ENCODE measurements at places on chromosomes 16 and 17.

DNA sequence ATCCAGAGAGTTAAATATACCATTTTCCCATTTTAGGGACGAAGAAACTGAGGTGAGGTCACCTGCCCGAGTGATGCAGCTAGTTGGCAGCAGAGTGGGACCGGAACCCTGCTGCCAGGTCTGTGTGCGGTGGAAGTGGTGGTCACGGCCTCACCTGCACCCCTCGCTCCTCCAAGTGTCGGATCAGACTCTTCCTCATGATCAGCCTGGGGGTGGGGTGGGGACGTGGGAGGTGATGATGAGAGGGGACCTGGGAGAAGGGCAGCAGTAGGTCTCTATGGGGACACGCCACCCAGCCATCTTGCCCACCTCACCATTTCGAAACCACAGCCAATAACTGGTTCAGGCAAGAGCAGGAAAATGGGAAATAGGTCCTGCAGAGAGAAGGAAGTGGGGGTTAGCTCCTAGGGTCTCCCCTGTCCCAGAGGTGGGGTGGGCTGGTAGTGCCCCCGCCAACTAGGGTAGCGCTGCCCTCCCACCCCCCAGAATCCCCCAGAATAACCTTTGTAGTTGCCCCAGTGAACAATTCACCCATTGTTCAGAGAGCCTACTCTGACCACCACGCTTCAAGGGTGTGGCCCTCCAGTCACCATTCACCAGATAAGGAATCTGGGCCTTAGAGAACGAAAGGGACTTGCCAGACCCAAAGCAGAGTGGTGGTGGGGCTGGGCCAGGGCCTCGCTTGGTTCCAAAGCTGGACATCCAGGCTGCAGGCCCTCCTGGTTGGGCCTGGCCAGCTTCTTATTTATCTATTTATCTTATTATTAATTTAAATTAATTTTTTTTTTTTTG is 5.1 kb downstream of the GDPD3 start:
- no peak for DNase-seq

GRCh38 chr16:67988675-67989074 is 8.4 kb upstream of the DPEP3 start:
- DNase-seq: no peak

GRCh38 chr16:11170696-11171447 is 85.1 kb downstream of the SOCS1 start:
- no peak for DNase-seq

- no peak for DNase-seq
These were observed 3.7 kb downstream of the VAMP2 start for GRCh38 chr17:8159032-8159400.

- no peak for DNase-seq
These were observed 439.2 kb downstream of the CDH13 start for GRCh38 chr16:83066011-83066410.

DNA sequence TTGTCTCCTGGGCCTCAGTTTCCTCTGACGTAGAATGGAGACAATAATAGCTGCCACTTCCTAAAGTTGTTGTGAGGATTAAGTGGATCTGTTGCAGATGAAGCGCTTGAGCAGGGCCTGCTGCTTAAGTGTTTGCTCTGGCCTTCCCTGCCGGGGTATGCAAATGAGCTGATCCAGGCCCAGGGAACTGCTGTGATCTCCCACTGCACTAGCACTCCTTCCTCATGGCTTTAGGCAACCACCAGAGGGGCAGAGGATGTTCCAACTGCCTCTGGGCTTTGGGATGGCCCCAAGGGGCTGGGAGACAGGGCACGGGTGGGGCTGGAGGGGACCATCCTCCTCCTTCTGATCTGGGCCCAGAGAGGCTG is 6.2 kb downstream of the SBK1 start:
- no peak for DNase-seq

DNA sequence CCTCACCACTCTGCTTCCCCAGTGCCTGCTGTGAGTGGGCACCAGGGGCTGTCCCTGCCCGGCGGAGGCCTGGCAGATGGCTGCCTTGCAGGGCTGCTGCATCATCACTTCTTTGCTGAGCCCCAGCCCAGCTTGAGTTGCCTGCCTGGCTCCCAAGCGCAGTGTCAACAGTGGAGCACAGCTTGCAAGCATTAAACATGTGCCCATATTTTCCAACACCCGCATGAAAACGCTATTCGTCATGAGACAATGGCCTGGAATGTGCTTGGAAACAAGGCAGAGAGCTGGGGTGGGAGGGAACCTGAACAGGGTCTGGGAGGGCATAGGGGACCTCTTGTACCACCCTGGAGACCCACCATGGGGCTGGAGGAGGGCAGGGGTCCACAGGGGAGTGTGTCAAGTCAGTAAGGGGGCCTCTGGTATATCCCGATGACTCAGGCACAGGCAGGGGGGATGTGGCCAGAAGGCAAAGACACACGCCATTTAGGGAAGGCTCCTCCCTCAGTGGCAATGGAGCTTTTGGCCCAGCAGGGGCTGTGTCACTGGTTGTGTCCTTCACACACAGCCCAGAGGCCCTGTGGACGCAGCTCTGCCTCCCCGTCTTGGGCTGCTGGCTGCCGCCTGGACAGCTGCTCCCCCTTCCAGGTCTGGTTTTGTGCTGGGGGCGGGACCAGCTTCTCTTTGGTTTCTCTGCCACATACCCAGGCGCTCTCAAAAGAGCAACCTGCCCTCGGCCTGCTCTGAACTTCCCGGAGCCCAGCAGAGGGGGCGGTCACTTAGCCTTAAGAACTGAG is 17.4 kb upstream of the MTSS2 start:
- DNase-seq: no peak

GRCh38 chr17:13825526-13826040 is 223.9 kb upstream of the HS3ST3A1 start:
- DNase-seq: no peak

DNA sequence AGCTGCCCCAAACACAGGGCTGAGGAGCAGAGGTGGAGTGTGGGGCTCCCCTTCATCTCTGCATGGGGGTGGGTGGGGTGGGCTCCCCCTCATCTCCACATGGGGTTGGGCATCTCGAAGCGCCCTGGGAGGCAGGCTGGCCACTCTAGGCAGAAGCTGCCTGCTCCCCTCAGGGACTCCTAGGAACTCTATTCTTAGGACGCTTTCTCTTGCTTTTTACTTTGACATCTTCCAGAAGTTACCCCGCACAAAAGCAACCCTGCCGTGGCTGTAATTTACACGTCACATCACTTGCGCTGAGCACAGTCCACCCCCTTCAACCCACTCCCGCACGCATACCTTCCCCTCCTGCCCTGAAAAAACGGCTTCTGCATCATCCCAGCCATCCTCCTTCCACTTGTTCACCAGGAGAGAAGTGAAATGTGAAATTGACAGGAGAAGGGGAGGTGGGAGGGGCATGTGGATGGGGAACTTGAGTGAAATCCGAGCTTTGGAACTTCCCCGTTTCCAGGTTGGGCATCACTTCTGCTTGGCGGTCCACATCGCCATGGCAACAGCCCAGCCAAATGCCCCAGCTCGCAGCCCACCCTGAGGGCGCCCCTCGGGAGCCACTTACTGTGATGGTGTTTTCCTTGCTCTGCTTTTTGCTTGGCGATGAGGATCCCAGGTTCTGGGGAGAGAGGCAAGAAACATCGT is 53.7 kb upstream of the RCVRN start:
- no peak for DNase-seq

DNA sequence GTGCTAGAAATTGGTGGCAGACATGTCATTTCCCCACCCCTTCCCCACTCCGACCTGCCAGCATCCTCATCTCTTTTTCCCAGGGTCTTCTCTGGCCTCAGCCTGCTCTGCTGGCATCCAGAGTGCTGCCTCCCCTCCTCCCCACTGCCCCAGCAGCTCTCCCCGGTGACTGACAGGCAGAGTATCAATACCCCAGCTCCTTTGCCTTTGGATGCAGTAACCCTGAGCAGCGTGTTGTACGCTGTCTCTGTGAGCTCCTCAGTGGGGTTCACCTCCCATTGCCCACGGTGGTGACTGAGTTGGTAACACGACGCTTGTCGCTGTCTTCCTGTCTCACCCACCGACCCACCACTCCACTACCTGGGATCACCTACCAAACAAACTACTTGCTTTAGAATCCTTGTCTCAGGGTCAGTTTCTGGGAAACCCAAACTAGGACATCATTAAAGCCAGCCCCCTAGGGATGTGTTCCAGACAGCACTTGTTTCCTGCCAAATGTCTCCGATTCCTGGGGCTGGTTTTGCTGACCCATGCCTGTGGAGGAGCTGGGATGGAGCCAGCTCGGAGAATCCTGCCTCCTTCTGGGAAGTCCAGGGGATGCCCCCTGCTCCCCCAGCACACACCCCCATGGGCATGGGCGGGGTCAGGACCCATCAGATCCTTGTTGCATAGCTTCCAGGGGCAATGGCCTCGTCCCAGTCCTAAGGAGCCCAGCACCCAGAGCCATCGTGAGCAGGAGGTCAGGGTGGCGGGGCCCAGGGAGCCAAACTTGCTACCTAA is 8.3 kb upstream of the SBK1 start:
- DNase-seq: no peak

- no peak for DNase-seq
These were observed 206.8 kb downstream of the PHKB start for GRCh38 chr16:47667956-47668355.

GRCh38 chr17:45143094-45143670 is 5.1 kb upstream of the HEXIM1 start:
- DNase-seq: no peak

- DNase-seq: no peak
These were observed 56.7 kb downstream of the TBX4 start for GRCh38 chr17:61508912-61509311.

GRCh38 chr17:18064053-18064452 is 23.7 kb upstream of the DRG2 start:
- DNase-seq: no peak

- DNase-seq: no peak
These were observed 20.9 kb upstream of the ABCC1 start for GRCh38 chr16:15928261-15929104.

DNA sequence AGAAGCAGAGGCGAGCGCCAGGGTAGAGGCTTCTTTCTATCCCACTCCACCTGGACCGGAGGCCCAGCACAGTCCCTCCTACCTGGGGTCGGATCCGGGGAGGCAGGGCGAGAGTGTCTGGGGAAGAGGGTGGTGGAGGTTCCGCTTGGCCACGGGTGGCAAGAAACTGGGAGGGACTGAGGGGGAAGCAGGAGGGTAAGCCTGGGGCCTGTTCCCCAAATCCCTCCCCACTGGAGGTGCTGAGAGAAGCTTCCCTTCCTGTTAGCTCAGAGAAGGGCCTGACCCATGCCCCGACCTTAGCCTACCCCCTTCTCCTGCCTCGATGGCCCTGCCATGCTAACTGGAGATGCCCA is 1.8 kb upstream of the TPPP3 start:
- DNase-seq: no peak

DNA sequence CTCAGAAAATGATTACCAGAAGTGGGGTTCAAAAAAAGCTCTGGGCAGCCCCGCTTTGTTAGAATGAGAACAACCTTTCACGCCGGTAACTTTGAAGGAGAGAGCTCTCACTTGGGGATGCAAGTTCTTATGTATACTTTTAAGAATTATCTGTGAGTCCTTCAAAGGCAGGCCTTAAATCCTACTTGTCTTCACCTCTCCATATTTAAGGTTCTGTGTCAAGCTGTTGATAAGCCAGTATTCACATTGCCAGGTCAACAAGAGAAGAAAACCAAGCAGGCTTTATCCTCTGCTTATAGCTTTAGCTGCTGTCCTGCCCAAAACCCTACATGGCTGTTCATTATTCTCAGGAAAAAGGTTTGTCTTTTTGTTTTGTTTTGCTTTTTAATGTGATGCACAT is 42.9 kb downstream of the CDRT4 start:
- DNase-seq: no peak

DNA sequence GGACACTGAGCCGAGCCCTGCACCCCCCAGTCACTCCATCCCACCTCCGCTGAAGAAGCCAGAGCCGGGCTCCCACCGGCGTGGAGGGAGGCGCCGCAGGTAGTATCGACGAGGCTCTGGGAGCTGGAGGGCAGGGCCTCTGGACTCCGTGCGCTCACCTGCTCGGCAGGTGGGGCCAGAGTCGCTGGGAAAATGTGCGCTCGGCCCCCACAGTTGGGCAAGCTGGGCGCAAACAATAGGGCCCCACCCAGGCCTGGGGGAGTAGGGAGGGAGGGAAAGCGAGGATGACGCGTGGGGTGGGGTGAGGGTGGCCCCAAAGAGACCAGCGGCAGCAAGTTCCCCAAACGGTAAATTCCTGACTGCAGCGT is 668 bp downstream of the JUP start:
- DNase-seq: no peak

GRCh38 chr17:10757647-10758046 is 27.8 kb upstream of the TMEM220 start:
- DNase-seq: no peak

GRCh38 chr16:2790631-2791030 is 3.3 kb upstream of the PRSS33 start:
- DNase-seq: no peak

DNA sequence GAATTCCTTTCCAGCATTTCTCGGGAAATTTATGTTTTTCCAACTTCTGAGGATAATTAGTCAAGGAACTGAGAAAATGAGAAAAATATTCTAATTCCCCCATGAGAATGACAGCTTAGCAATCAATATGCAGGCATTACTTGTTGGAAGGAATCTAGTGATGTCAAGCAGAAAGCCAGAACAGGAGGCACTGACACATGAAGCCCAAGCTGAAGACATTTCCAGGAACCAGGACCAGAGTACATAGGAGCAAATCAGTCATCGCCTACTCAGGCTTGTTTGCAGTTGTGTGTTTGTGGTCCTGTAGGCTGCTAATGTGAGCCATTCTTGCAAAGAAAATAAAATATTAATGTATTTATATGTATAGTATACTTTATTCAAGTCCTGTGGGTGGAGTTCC is 89.7 kb downstream of the SALL1 start:
- no peak for DNase-seq

GRCh38 chr17:66397486-66397885 is 95.1 kb downstream of the PRKCA start:
- peak; percentile 24 for DNase-seq

GRCh38 chr17:56125830-56126819 is 27.1 kb upstream of the ANKFN1 start:
- peak; percentile 12 for DNase-seq

GRCh38 chr16:89506113-89506504 is 2.1 kb upstream of the SPG7 start:
- DNase-seq: no peak

DNA sequence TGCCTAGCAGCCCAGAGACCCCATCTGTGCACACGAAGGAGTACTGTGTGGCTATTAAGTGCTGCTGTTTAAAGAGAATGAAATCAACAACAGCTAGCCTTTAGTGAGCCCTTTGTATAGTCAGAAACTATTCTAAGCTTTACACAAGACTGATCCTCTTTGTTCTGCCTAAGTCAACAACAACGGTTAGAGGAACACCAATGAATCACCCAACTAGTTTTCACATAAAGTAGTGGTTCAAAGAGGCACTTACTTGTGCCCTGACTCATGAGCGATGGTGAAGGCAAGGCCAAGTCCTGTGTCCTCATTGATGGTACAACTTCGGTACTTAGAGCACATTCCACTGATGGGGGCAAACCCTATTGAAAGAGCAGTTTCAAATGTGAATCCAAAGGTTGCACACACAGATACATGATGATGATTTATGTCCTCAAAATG is 75.8 kb downstream of the ADAMTS18 start:
- DNase-seq: no peak

GRCh38 chr17:37047631-37048104 is 98.9 kb downstream of the AATF start:
- DNase-seq: peak; percentile 86
